MM.1S (cell line): ENCODE measurements at places on chromosomes 5 and 9.

GRCh38 chr9:38482918-38483592 lies 58.8 kb upstream of the IGFBPL1 start:
- no peaks in the 10 kb centered on the region for H3K4me1 ChIP-seq
- no peaks in the 10 kb centered on the region for H3K36me3 ChIP-seq
- no peak for DNase-seq

DNA sequence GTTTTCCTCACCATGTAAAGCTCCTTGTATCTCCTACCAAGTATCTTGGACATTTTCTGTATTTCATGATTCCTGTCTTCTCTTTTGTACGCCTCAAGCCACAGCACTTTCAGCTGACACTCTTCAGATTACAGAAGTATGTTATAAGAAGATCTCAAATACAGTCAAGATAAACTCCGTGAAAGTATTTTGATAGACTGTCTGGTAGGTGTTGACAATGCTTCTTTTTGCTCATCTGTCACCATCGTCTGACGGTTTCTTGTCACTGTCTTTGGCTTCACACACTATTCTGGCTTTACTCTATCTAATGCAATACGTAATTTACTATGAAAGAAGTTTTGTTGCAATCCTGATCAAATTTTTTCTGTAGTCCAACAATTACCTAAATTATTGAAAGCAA lies 294.5 kb upstream of the CDH12 start:
- no peak for DNase-seq
- no peak overlapping the region for H3K4me3 ChIP-seq
- H3K27ac ChIP-seq = no peak overlapping the region
- H3K36me3 ChIP-seq = no peaks in the 10 kb centered on the region

DNA sequence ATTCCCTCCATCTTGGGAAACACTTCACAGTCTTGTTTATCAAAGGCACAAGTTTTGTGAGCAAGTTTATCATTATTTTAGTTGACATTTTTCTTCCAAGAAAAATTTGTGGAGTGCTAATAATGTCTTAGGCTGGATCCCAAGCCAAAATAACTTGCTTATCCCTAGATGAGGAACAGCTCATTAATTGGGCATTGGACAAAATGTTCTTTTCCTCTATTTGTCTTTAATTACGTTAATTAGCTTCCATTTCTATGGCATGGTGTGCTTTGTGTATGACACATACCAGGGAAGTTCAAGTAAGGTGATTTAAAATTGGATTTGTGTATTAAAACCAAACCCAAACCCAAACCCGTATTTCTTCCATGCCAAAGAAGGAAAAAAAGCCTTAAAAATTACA lies 379.5 kb downstream of the SH3GL2 start:
- H3K4me1 ChIP-seq = no peaks in the 10 kb centered on the region
- DNase-seq = no peak
- H3K27ac ChIP-seq = no peak overlapping the region
- H3K27me3 ChIP-seq = no peaks in the 10 kb centered on the region
- no peaks in the 10 kb centered on the region for H3K36me3 ChIP-seq
- H3K4me3 ChIP-seq = no peak overlapping the region

DNA sequence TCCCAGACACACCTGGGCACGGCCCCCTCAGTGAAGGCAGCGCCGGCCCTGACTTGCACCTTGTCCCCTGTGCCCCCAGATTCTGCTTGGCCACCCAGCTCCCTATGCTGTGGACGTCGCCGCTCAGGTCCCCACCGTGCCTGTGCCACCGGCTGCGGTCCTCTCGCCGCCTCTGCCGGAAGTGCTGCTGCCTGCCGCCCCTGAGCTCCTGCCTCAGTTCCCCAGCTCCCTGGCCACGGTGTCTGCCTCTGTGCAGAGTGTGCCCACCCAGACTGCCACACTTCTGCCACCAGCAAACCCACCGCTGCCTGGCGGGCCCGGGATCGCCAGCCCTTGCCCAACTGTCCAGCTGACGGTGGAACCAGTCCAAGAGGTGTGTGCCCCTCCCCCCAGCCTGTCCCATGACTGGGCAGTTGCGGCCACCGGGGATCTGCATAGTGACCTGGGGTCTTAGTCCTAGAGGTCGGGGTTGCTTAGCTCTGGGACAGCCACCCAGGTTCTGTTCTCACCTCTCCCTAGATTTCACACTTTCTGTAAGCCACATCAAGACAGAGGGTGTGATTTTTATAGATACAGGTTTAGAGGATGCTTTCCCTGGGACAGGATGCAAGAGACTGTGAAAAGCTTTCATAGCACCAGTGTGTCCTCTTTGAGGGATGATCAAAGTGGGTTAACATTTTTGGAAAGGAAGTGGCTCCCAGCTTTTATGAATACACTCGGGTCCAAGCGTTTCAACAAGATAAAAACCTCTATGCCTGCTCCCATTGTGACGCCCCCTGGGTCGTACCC lies 78.0 kb downstream of the WNK2 start:
- DNase-seq = no peak
- no peaks in the 10 kb centered on the region for H3K36me3 ChIP-seq
- H3K27ac ChIP-seq = no peak overlapping the region
- peaks cover 18% of the 10 kb centered on the region for H3K4me1 ChIP-seq
- no peak overlapping the region for H3K4me3 ChIP-seq
- no peaks in the 10 kb centered on the region for H3K27me3 ChIP-seq

DNA sequence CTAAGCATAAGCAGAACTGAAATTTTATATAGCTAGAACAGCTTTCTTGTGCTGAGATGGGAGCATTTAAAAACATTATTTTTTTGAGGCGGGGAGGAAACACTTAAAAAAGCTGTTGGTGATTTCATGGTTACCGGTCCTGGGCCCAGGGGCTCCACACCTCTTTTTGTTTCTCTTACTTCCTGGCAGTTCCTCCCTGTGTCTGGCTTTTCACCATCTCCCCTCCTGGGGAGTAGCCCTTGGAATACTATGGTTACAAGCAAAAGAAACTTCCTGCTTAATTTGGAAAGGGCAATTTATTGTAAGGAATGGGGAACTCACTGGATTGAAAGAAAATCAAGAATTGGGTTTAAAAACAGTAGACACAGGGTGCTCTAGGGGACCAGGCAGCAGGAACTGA lies 105.1 kb downstream of the SLC24A2 start:
- no peak for DNase-seq
- no peaks in the 10 kb centered on the region for H3K4me1 ChIP-seq
- no peaks in the 10 kb centered on the region for H3K27me3 ChIP-seq

- H3K4me1 ChIP-seq = no peaks in the 10 kb centered on the region
- H3K27me3 ChIP-seq = no peaks in the 10 kb centered on the region
- H3K4me3 ChIP-seq = no peak overlapping the region
- no peaks in the 10 kb centered on the region for H3K36me3 ChIP-seq
- no peak for DNase-seq
Measured at GRCh38 chr9:87581949-87582637, 84.4 kb downstream of the DAPK1 start.

- peaks cover 3% of the 10 kb centered on the region; the same call in 1 of the 2 replicates for H3K36me3 ChIP-seq
- peaks cover 9% of the 10 kb centered on the region; the same call in 1 of the 2 replicates for H3K4me1 ChIP-seq
- H3K27me3 ChIP-seq = no peaks in the 10 kb centered on the region
- H3K27ac ChIP-seq = peak within 1 kb of the TSS; percentile 90
- H3K4me3 ChIP-seq = peak within 1 kb of the TSS; percentile 88
Measured at GRCh38 chr9:126804696-126805553, at the start of gene ZBTB43. Gene ZBTB43 (plus strand): TSS chr9:126805040. CDS start chr9:126832510, 27,470 bp downstream.

DNA sequence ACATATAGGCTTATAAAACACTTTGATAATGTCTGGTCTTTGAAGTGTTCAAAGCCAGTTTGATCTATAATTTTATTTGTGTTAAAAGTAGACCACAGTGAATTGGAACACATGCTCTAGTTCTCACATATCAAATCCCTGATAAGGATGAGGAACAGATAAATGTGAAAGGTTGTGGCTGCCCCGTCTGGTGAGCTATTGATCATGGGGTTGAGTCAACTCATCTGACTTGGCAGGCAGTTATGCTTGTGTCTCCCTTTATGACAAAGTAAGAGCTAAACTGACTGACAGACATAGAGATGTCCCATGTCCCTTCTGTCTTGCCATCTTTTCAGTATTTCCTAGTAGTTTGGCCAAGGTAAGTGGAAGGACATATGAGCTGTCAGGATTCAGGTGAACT lies 2.9 kb upstream of the ERMP1 start:
- peaks cover 20% of the 10 kb centered on the region for H3K4me1 ChIP-seq
- no peaks in the 10 kb centered on the region for H3K36me3 ChIP-seq
- no peak overlapping the region for H3K4me3 ChIP-seq
- H3K27ac ChIP-seq = no peak overlapping the region
- H3K27me3 ChIP-seq = no peaks in the 10 kb centered on the region
- DNase-seq = no peak

DNA sequence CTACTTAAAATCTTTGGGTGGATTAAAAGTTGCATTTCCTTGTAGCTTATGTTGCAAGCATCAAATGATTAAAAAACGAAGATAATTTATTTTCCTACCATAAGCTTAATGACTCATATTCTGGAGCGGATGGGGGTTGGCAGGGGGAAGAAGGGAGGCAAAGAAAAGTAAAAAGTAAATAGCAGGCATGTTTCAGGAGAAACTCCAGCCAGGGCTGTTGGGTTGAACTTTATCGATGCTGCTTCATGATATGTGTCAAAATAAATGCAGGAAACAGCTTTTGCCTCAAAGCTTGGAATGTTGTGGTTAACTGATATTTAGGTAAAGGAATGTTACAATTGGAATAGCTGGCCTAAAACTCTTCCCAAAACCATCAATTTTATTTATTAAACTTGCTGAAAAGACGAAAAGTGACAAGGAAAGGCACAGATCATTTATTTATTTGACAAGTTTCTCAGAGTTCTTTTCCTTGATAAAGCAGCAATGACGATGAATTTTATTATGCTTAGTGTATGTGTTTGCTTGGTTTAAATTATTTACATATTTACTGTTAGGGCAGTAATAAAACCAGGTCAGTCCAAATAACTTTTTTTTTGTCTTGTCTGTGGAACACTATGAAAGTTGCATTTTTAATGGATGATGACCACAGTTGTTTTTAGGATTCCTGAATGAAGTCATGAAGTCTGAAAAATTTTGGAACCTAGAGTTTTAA lies 177.9 kb downstream of the PCSK1 start:
- H3K4me3 ChIP-seq = no peak overlapping the region
- no peaks in the 10 kb centered on the region for H3K36me3 ChIP-seq
- DNase-seq = no peak
- H3K27me3 ChIP-seq = no peaks in the 10 kb centered on the region
- no peak overlapping the region for H3K27ac ChIP-seq
- H3K4me1 ChIP-seq = 0 out of 2 replicates have a peak, but pooled peaks cover 6% of the 10 kb centered on the region

DNA sequence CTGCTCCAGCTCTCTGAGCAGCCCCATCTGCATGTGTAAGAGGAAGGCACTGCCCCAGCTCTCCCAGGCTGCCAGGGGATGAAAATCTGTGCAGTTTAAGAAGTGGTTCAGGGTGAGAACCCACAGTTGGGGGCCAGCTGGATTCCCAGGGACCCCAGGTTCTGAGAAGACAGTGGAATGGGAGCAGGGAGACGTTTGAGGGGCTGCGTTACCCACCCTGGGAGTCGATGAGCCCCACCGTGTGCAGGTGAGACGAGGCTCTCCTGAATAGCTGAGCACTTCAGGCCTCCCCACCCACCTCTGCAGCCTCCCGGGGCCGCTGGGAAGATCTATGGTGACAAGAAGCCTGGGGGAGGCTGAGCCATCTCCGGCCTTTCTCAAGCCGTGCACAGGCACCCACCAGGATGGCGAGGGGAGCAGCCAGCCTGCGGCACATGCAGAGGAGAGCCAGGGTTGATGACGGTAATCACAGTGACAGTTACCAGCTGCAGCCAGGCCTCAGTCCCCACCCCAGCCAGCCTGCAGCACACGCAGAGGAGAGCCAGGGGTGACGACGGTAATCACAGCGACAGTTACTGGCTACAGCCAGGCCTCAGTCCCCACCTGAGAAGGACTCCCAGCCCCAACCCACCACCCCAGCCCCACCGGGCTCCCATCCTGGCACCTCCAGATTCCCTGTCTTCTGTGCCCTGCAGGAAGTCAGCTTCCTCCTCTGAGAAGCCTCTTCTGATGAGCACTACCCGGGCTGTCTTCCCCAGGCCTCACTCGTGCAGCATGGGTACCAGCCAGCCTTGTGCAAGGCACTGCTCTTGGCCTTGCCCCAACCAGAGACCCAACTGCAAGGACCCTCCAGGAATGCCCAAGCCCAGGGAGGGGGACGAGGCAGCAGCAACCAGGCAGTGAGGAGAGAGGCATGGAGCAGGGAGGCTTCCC lies 150.8 kb upstream of the PPP1R26 start:
- H3K4me3 ChIP-seq = no peak overlapping the region
- no peak overlapping the region for H3K27ac ChIP-seq
- no peak for DNase-seq
- peaks cover 66% of the 10 kb centered on the region for H3K27me3 ChIP-seq

GRCh38 chr5:163574472-163575440 lies 69.3 kb downstream of the MAT2B start:
- DNase-seq = no peak
- H3K27me3 ChIP-seq = no peaks in the 10 kb centered on the region
- no peaks in the 10 kb centered on the region for H3K4me1 ChIP-seq
- no peak overlapping the region for H3K4me3 ChIP-seq

GRCh38 chr9:88358723-88359122 lies 29.5 kb upstream of the SPIN1 start:
- no peaks in the 10 kb centered on the region for H3K36me3 ChIP-seq
- no peak overlapping the region for H3K4me3 ChIP-seq
- no peak overlapping the region for H3K27ac ChIP-seq
- no peaks in the 10 kb centered on the region for H3K27me3 ChIP-seq
- no peak for DNase-seq

DNA sequence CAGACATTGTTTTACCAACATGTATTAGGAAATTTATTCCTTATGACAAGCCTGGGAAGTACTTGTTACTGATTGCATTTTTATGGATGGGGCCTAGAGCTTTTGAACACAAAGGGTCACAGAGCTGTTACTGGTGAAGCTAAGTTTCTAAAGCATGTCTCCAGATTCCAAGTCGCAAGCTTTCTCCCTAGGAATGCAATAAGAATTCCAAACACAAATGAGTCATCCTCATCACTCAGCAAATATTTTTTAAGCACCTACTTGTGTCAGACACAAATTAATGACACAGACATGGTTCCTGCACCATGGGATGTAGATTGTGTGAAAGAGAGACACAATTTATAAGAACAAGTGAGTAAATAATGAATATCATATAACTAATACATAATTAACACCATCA lies 11.0 kb upstream of the SH3RF2 start:
- no peak for DNase-seq
- no peak overlapping the region for H3K27ac ChIP-seq
- H3K4me1 ChIP-seq = no peaks in the 10 kb centered on the region
- no peaks in the 10 kb centered on the region for H3K27me3 ChIP-seq
- no peak overlapping the region for H3K4me3 ChIP-seq

GRCh38 chr9:99964336-99964735 lies 57.9 kb downstream of the STX17 start:
- H3K36me3 ChIP-seq = no peaks in the 10 kb centered on the region
- no peak overlapping the region for H3K27ac ChIP-seq

DNA sequence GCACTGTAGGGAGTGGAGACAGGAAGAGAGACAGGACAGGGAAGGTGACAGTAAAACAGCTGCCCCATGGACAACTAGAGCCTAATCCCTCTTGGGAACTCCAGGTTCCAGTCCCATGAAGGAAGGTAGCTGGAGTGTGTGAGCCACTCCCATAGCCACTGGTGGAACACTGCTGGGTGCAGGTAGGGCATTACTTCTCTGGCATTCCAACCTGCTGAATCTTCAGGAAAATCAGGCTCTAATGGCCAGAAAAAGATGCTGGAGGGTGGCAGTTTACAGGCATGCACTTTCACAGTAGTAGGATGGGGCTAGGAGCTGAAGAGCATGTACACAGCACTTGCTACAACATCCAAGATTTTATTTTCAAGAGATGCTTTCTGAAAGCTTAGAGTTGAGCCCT lies 259.4 kb downstream of the AUH start:
- no peaks in the 10 kb centered on the region for H3K27me3 ChIP-seq
- DNase-seq = no peak
- H3K36me3 ChIP-seq = no peaks in the 10 kb centered on the region
- H3K4me3 ChIP-seq = no peak overlapping the region; the same call in 1 of the 2 replicates
- H3K27ac ChIP-seq = peak overlapping the region; percentile 92
- peaks cover 38% of the 10 kb centered on the region for H3K4me1 ChIP-seq

- peaks cover 7% of the 10 kb centered on the region; the same call in 1 of the 2 replicates for H3K4me1 ChIP-seq
- H3K27me3 ChIP-seq = no peaks in the 10 kb centered on the region
- H3K27ac ChIP-seq = no peak overlapping the region
- H3K4me3 ChIP-seq = no peak overlapping the region
Measured at GRCh38 chr5:82747986-82748385, 329.2 kb downstream of the TMEM167A start.
